ENCODE measurements at places on chromosomes 1 and 21.

- no peak for DNase-seq
These were observed 29.1 kb downstream of the STPG1 start for GRCh38 chr1:24384251-24385090.

DNA sequence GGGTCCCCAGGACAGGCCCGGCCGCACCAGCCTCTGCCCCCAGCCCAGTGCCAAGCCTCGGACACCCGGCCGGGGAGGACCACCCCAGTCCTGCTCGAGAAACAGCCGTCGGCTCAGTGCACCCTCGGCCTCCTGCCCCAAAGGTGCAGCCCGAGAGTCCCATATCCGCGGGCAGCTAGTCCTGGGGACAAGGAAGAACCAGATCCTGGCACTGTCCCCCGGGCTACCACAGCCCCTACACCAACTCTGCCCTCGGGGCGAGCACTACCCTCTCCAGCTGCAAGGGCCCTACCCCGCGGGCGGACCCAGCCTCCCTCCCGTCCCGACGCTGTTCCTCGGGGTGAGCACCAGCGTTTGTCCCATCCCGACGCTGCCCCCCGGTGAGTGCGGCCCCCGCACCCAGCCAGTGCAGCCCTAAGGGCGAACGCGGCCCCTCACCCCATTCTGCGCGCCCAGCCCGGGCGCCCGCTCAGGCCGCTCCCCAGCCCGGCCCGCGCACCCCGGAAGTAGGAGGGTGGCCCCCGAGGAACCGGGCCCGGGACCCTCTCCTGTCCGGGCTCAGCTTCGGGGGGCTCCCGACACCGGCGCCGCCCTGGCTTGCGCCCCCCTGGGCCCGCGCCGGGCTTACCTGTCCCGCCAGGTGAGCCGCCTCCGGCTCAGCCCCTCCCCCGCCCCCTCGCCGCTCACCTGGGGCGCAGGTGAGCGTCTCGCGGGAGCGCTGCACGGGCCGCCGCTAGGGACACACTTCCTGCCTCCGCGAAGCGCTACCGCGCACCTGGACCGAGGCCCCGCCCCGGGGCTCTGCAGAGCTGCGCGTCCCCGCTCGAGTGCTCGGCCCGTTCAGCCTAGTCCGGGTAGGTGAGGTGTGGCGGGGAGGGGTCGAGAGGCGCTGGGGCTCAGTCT, at the start of gene KDF1:
KDF1 (minus strand) TSS at position 747 of the 903 bp plus-strand sequence. CDS start 8,088 bp downstream, outside the sequence.
- no peak for DNase-seq

GRCh38 chr1:47184090-47184821, 5.6 kb downstream of the PDZK1IP1 start:
- DNase-seq: no peak

DNA sequence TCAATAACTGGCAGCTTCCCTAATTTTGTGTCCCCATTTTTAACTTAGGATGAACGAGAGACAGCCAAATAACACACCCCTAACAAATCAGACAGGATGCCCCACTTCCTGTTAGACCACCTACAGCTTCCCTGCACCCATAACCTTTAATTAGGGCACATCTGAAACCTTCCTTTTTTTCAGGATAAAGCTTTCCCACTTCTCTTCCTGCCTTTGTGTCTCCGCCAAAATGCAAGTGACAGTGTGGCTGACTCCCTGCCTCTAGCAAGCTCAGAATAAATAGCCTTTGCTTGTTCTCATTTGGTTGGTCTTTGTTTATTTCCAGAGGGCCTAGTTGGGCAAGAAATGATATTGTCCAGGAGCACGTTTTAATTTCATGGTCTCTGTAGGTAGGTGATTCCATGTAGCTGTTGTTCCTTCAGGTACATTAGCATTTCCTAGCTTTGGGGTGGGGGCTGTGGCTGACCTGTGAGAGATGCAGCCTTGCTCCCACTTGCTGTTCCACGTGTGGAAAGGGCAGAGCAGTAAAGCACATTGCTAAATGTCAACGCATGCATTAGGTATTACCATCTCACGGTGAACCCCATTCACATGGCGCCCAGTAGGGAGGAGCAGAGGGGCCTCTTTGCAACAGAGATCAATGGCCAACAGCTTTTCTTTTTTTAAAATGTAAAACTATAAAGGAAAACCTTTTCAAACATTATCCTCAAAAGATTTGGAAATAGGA, 154.9 kb downstream of the ST6GALNAC3 start:
- no peak for DNase-seq

GRCh38 chr1:215986401-215986800, 419.3 kb downstream of the KCTD3 start:
- no peak for DNase-seq

GRCh38 chr1:207214453-207214852, 107.0 kb upstream of the CD55 start:
- no peak for DNase-seq

- no peak for DNase-seq
These were observed 110.1 kb upstream of the ZNHIT6 start for GRCh38 chr1:85818371-85818770.

GRCh38 chr1:87134061-87134460, 194.6 kb upstream of the LMO4 start:
- no peak for DNase-seq

- no peak for DNase-seq
These were observed 115.2 kb downstream of the LAMC2 start for GRCh38 chr1:183301239-183301638.

DNA sequence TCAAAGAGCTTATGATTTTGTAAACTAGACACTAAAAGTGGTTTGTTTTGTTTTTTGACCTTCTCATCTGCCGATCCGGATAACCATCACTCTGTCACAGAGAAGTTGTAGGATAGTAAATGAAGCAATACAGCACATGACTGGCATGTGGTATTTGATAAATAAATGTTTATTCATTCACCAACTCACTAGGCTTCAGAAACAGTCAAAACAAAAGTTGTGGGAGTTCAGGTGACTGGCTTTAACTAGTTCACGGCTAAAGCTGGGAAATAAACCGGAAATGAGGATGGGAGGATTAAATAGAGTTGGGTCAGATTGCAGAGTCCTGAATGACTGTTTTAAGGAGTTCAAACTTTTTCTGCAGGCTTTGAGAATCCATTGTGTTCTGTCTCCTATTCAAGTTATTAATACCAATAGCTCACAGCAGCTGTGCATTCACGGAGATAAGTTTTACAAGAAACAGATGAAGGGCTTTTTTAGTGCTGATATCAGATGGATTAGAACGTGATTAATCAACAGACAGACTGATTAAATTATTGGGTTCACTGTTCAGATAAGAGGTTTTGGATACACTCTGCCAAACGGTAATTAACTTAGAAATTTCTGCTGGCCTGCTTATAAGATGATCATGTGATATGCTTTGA, 463.3 kb downstream of the DPYD start:
- no peak for DNase-seq

DNA sequence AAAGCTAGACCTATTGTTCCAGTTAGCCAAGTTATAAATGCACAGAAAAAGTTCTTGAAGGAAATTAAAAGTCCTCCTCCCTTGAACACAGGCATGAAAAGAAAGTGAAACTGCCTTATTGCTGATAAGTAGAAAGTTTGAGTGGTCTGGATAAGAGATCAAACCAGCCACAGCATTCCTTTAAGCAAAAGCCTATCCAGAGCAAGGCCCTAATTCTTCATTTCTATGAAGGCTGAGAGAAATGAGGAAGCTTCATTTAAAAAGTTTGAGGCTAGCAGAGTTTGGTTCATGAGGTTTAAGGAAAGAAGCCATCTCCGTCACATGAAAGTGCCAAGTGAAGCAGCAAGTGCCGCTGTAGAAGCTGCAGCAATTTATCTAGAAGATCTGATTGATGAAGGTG, 2.7 kb upstream of the SSX2IP start:
- no peak for DNase-seq

- DNase-seq: no peak
These were observed 14.3 kb downstream of the NADK start for GRCh38 chr1:1763657-1764621.

GRCh38 chr1:203422656-203423055, 53.0 kb upstream of the PRELP start:
- DNase-seq: no peak

DNA sequence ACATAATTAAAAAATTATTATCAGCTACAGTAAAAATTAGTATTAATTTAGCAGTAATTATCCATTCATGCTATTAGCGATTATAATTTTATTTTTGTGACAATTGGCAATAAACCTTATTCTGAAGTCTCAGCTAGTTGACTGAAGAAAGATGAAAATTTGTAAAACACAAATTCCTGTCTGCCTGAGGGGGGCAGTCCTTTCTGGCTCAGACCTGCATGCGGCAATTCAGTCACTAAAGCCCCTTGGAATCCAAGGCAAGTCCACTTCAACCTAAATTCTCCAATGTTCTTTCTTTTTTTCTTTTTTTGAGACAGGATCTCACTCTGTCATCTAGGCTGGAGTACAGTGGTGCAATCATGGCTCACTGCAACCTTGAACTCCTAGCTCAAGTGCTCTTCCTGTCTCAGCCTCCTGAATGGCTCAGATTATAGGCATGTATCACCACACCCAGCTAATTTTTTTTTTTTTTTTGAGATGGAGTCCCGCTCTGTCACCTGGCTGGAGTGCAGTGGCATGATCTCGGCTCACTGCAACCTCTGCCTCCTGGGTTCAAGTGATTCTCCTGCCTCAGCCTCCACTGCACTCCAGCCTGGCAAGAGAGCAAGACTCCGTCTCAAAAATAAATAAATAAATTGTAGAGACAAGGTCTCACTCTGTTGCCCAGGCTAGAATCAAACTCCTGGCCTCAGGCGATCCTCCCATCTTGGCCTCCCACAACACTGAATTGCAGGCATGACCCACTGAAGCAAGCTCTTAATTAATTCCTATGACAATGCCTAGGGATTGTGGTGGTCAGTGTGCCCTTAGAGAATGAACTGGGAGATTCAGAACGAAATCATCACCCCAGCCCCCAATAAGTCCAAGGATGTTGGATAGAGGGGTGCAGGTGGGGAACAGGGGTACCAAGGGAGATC, 24.2 kb upstream of the ITPKB start:
- DNase-seq: no peak

DNA sequence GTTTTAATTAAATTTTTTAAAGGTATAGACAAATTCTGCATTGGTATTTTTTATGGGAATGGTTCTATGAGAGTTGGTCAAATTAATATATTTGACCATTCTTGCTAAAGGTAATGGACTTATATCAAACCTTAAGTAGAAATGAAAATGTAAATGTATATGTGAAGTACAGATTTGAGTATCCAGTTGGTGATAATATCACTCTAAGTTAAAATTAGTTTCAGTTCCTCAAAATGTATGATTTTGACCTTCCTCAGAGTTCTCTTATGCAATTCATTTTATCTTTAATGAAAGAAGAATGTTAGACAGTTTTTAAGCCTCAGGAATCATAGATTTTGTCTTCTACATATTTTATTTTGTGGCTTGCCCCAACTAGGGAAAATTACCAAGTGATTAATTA, 1291.5 kb upstream of the B3GALT2 start:
- DNase-seq: no peak

- DNase-seq: no peak
These were observed 1.3 kb downstream of the TBX15 start for GRCh38 chr1:118986555-118987467.

DNA sequence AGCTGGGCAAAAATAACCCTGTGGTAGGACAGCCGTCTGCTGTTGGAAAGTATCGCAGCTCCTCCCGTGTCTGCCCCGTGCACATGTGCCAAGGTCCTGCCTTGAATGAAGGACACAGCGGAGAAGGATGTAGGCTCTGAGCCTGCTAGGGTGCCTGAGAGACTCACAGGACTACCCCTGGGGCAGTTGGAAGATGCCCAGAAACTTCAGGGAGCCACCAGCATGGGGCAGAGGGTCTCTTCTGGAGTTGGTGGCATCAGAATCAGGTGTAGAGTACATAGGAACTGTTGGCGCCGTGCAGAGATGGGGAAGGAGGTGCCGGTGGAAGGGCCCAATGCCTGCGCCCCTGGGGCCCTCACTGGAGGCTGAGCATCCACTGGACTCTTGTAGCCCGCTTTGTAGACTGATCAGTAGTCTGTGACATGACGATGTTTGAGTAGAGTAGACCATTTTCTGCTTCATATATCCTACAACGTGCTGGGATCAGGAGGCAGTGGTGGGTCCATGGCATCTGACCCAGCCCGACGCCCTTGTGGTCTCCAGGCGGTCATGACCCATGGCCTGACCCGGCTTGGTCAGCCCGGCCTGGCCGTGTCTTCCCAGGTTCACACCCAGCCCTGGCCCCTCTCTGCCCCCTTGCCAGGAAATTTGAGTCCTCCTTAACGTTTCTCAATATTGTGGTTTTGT, 5.3 kb upstream of the C1orf174 start:
- DNase-seq: no peak

GRCh38 chr21:27213303-27213702, 246.4 kb upstream of the ADAMTS5 start:
- DNase-seq: no peak

GRCh38 chr1:10433790-10434189, 3.6 kb downstream of the CENPS start:
- DNase-seq: no peak

- no peak for DNase-seq
These were observed 50.2 kb upstream of the ACTRT2 start for GRCh38 chr1:2971101-2971501.

DNA sequence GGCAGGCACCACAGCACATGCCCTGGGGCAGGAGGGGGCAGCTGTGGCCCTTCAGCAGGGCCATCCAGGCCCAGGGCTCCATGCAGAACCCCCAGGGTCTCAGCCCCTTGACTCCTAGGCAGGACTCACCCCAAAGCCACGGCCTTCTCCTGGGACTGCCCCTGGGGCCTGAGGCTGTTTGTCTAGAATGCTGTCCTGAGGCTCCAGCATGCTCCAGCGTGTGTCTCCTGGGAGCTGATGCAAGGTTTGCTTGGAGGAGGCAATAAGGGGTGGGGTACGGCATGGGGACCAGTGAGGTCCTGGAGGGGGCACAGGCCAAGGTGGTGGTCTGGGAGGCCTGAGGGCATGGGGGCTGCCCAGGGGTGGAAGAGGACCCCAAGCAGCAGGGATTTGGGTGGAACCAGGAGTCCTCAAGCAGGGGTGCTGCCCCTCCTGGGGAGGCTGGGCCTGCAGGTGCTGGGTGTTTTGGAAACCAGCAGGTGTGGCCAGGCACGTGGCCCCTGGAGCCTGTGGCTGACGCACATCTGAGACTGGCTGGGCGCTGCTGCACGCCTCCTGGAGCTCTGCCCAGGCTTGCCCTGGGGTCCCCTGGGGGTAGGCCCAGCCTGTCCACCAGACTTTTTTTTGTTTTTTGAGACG, 7.8 kb upstream of the CALML6 start:
- DNase-seq: no peak

DNA sequence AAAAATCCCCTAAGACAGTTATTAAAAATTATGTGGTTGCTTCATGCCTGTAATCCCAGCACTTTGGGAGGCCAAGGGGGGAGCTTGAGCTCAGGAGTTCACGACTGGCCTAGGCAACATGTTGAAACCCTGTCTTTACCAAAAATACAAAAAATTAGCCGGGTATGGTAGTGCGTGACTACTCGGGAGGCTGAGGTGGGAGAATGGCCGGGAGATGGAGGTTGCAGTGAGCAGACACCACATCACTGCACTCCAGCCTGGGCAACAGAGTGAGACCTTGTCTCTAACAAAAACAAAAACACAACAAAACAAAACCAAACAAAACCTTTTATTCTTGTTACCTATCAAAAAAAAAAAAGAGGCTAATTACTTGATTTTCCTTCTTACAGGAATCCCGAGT, 2.1 kb downstream of the ELK4 start:
- DNase-seq: no peak

- DNase-seq: no peak
These were observed 3.0 kb downstream of the TCHH start for GRCh38 chr1:152112101-152112884.
